ENCODE measurements at places on chromosomes 11 and 22.

GRCh38 chr11:134120143-134120850 lies 51.4 kb downstream of the JAM3 start:
- DNase-seq, result no peak

DNA sequence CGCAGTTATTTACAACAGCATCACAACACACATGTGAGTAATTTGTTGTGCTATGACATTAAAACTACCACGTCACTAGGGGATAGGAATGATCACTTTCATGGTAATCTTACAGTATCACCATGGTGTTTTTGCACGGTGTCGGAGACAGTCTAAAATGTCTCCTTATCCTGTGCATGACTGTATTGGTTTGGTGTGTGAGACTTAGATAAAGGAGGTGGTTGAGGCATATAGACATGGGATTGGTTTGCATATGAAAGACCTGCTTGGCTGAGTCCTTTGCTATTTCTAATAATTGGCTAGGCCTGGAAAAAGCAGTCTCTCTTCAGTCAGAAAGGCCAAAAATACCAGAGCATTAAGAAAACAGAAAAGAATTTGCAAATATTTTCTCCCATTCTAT lies 30.2 kb downstream of the MSANTD4 start:
- DNase-seq, result no peak

DNA sequence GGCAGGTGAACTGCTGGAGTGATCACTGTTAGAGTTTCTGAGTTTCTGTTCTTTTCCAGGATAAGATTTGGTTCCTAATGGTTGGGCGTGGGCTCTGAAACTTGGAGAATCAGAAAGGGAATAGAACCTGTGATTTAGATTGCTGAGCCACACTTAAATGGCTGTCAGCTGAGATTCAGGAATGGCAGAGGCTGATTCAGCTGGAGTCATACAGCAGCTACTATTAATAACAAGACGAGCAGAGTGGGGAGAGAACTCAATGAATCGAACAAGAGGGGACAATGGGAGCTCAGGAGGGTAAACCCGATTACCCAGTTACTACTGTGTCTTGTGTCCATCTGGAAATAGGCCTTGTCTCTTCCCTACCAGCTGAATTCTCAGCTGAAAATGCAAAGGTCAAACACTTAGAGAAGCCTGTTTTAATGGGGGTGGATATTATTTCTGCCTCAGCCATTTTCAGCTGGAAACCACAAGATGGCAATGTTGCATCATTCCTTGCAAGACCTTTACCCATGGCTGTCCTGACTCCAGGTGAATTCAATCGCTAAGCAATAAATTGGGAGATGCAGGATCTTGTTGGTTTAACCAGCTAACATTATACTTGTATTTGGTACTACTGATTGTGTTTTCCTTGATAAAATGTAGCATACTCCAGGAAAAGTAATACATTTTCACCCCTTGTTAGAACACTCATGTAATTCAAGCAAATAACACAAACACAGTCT lies 104.5 kb upstream of the RAG2 start:
- DNase-seq, result peak; percentile 3

GRCh38 chr22:17734187-17734586 lies 40.1 kb downstream of the BID start:
- no peak for DNase-seq

Measured in nucleus accumbens (tissue), 56 donors.